ENCODE measurements at places on chromosomes 2 and 18.

- no peak for DNase-seq
These were observed 38.3 kb upstream of the TEX51 start for GRCh38 chr2:126860385-126860784.

DNA sequence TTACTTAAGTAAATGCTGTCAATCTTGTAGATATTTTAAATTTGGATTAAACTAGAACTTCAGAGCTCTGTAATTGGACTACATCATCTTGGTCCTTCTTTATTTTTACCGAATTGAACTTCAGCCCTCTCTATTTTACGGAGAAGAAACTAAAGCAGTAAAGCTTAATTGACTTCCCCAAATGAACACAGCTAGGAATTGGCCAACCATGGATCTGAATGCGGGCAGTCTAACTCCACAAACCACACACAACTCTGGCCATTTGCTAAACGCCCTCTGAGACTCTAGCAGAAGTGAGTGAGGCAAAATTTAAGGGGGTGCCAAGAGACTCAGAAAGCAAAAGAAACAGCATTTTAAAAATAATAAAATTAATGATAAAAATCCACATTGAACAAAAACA, 86.3 kb upstream of the KCTD1 start:
- DNase-seq = no peak

GRCh38 chr2:227876300-227876801, 4.9 kb downstream of the DAW1 start:
- DNase-seq = no peak

DNA sequence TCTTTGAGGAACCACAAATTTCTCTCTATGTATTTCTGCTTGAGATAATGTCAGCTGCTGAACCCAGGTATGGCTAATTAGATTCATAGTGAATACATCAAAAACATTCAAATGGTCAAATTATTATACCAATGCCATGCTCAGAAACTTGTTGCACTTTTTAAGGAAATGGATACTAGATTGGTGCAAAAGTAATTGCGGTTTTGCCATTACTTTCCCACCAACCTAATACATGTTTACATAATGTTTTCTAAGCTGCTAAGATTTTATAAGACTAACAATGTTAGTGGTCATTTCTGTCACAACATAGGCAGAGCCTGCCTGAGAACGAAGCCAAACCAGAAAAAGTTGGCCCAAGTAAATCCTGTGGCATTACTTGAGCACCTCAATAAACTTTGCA, 568.2 kb upstream of the LRATD1 start:
- no peak for DNase-seq

DNA sequence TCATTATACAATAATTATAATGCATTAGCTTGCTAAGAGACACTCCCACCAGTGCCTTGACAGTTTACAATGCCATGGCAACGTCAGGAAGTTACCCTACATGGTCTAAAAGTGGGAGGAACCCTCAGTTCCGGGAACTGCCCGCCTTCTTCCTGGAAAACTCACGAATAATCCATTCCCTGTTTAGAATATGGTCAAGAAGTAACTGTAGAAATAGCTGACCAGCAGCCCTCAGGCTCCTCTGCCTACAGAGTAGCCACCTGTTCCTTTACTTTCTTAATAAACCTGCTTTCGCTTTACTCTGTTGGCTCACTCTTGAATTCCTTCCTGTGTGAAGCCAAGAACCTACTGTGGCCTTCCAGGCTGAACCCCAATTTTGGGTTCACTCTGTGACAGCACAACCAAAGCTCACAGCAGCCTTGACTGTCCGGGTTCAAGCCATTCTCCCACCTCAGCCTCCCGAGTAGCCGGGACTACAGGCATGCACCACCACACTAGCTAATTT, 20.0 kb upstream of the PTPN2 start:
- DNase-seq = no peak

- no peak for DNase-seq
These were observed 49.5 kb downstream of the CHST9 start for GRCh38 chr18:27135504-27136207.

Data from C1 segment of cervical spinal cord (tissue), 14 donors.